BJ (cell line): ENCODE measurements at places on chromosomes 3 and 15.

GRCh38 chr15:37076543-37076942 is 23.8 kb downstream of the MEIS2 start:
- peak; percentile 15 for DNase-seq

DNA sequence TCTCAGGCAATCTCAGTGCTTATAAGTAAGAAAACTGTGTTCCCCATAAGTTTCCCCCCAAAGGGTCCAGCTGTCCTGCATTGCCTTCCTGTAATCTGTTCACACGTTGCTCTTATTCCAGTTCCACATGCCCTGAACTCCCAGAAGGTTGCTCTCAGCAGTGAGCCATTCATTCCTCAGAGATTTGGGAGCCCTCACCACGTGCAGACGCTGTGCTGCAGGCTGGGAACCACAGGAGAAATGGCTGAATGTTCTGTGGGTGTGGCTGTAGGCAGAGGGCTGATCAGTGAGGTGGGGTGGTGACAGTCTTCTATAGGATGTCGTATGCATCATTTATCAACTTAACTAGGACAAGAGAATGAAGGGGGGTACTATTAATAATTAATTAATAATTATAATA is 3.3 kb upstream of the THSD4 start:
- no peak for DNase-seq

DNA sequence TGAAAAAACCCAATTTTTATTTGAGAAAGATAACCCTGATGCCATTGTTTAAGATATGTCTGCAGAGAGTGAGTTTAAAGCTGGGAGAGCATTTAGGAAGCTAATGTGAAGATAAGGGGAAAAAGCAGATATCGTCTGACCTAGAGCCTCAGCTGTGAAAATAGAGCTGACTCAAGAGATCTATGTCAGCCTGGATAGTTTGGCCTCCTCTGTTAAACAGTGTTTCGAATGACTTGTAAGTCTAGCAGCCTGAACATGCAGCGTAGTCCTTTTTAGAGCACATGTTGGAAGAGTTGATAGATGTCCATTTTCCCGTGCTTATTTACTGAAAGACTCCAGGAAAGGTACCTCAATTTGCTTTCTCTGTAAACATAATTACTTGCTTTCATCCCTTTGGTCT is 48.1 kb downstream of the ALCAM start:
- DNase-seq = no peak

DNA sequence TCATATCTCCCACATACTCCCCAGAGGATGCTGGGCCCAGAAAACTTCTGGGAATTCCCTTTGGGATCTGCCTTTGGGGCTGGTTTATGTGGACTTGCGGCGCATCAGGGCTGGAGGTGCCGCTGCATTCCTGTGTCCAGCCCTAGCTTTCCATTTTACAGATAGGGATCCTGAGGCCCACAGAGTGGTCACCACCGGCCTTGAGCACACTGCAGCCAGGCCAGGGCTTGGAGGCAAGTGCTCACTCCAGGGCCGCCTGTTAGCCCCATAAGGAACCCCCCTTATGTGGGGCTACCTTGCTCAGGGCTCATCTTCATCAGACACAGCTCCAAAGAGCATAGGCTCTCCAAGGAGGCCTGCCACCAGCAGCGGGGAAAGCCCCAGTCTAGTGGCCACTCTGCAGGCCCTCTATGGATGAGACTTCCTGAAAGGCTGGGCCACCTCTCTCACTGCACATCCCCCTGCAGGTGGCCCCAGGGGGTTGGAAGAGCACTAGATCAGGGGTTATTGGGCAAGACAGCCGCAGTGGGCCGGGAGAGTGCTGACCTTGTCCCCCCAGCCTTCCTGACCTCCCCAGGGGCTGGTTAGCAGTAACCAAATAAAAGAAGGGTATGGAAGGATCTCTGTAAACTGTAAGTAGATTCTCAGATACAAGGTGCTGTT is 9.2 kb upstream of the ATP2B2 start:
- no peak for DNase-seq

GRCh38 chr15:60635507-60636352 is 156.8 kb upstream of the ICE2 start:
- DNase-seq = no peak

DNA sequence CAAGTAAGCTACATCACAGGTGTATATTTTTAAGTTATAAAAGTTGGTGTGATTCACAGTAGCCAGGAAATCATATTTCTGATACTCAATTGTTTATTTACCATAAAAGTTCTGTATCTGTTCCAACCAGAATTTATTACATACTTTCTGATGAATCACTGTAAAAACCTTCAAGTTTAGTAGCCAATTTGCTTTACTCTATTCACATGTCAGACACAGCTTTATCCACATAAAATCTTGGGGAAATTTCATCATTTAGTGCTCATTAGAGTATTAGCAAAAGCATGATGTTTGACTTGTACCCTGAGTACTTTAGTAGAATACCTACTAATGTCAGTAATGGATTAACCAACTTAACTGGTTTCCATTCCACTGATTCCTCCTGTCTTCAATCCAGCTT is 249.8 kb downstream of the POLQ start:
- DNase-seq = no peak

DNA sequence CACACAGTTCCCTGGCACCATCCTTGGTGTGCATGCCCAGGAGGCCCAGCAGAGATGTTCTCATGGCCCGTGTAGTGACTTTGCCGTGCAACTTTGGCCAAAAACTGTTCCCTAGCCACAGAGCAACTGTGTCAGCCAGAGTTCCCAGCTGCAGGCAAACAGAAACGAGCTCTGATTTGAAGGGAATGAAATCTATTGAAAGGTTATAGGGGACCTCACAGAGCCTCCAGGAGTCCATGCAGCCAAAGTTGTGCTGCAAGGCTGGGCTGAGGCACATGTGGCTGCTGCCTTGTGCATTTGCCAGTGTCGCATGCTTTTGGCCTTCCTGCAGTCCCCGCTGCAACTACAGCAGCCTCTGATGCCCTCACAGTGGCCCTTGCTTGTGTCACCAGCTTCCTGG is 70.5 kb downstream of the PLXNA1 start:
- DNase-seq = no peak

DNA sequence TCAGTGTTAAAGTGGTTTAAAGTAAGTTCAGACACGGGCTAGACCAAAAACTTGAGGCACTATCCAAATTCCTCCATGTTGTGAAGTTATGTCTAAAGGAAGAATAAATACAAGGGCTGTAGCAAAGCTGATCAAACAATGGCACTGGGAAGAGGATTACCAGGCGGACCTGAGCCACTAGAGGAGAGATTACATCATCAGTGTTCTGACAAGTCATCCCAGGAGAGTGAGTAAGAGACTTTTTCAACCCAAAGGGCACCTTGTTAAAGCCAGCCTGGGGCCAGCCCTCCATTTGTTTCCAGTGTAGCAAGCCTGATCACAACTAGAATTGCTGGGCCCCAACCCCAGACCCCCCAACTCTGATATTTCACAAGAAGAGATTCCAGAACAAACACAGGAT is 166.9 kb downstream of the DCLK3 start:
- DNase-seq = no peak

DNA sequence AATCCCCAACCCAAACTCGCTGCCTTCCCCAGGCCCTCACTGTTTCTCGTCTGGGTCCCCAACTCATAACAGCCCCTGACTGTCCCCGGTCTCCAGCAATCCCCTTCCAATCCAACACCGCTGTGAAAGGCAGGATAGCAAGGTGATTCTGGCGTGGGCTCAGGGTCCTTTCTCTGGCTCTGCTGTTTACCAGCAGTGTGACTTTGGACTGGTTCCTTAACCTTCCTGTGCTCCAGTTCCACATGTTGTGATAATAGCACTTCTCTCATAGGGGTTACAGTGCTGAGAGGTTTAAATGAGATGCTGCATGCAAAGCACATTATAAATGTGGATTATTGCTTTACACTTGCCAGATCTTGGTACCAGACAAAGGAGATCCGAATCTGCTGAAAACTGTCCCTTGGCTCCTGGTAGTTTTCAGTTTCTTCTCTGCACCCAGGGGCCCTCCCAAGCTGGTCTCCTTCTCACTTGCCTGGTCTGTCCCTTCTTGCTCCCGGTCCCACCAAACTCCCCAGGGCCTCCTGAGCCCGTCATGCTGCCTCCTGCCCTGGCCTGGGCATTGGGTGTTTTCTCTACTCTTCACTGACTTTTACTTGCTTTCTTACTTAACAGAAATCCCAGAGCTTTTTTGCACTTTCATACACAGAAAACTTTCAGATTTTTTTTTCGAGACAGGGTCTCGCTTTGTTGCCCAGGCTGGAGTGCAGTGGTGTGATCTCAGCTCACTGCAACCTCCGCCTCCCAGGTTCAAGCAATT is 26.8 kb upstream of the CYP11A1 start:
- no peak for DNase-seq

DNA sequence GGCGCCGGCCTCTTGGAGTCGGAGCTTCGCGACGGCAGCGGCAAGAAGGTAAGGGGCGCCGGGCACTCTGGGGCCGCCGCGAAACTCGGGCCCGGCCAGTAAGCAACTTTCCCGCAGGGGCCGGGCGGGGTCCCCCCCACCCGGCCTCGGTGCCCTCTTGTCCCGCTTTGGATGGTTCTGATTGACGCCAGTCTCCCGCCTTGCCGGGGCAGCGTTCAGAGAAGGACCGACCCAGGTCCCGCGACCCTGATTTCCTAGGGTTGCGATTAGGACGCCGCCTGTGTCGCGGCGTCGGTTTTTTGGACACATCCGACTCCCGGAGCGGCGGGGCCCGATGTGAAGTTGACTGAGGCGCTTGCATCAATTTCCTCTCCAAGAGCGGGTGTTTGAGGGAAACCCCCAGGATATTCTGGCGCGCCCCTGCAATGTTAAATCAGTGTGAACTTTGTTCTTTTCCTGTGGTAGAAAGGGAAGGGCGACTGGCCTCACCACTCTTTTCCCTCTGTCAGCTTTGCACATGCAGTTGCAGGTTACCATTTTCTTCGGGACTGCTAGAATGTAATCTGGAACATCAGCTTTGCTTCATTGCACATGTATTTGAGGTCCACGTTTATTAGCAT is 755 bp downstream of the PDE8A start:
- DNase-seq = no peak

DNA sequence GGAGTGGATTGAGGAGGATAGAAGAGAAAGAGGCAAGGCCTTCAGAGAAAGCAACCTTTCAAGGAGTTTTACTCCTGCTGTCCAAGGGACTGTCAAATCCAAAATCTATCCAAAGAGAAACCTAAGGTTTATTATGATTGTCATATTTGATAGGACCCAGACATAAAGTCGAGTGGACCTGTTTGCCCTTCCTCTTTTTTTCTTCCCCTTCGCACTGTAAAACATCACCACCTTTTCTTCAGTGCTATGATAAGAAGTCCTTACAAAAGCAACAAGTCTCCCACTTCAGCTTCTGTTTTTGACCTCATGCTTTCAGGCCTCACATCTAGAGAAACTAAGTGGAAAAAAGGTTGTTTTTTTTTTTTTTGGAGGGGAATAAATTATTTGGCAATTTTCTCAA is 73.0 kb downstream of the TRPC1 start:
- no peak for DNase-seq

DNA sequence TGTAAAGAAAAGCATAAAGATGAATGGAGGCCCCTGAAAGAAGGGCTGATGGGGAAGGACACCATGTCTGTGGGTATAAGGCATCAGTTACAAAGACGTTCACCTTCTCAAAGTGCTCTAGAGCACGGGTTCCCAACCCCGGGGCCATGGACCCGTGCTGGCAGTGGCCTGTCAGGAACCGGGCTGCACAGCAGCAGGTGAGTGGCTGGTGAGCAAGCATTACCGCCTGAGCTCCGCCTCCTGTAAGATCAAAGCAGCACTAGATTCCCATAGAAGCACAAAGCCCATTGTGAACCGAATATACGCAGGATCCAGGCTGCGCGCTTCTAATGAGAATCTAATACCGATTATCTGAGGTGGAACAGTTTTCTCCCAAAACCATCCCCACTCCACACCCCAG is 25.7 kb downstream of the MYO1E start:
- no peak for DNase-seq

GRCh38 chr3:58026598-58026997 is 18.4 kb downstream of the FLNB start:
- DNase-seq = no peak

DNA sequence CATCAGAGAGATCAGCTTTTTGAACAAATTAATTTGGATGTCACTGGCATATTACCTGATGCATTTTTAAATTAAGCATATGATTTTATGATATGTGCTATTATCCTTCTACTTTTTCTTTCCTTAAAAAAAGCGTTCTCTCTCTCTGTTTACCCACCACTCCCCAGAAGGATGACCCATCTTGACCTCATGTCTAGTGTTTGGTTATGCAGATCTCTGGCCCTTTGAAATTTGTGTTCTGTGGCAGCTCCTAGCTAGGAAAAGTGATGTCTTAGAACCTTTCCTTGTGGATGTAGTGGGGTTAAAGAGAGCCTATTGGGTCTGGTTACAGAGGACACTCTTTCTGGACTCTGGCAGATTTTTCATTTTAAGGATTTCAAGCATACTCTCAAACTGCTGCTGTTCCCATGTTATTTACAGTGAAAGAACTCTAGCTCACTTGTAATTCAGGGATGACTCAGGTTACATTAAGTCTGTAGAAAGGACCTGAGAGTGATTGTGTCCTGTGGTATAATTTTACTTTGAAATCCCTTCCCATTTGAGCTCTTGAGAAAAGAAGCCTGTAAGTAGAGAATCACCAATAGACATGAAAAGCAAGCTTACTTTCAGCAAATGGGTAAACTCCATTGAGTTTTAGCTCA is 23.8 kb downstream of the ARHGEF26 start:
- no peak for DNase-seq

GRCh38 chr3:122907471-122907870 is 112.6 kb downstream of the SLC49A4 start:
- no peak for DNase-seq

DNA sequence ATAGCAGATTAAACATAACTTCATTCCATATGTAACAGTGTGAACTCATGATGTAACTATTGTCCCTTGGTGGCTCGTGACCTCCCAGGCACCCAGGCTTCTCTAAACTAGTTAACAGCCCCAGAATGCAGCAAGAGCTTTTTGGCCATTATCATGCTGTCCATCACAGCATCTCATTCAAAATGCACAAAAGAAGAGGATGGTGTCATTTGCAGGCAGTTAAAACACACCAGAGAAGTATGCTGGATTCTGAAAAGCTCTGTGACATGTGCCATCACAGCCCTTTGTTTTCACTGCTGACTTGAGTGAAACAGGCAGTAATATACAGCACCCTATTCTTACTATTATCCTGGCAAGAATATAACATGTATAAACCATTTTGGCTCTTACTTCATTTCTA is 117.6 kb upstream of the CHMP2B start:
- no peak for DNase-seq

DNA sequence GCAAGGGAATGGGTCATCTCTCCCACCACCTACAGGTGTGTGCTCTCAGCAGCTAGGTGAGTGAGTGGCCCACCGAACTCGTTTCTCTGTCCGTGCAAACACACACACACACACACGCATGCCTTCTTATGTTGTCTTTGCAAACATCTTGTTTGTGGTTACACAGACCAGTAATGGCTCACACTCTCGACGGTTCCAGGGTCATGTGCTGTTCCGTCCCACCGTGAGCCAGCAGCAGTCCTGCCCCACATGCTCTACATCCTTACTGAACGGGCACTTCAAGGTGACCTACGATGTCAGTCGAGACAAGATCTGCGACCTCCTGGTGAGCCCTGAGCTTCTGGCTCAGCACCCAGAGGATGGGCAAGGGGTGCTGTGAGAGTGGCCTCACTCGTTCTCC is 4.3 kb downstream of the ITIH1 start:
- no peak for DNase-seq

GRCh38 chr3:100609305-100609704 is at the start of gene ADGRG7:
TSS of gene ADGRG7 (plus strand) at chr3:100609601. CDS start at chr3:100609857, 256 bp downstream.
- no peak for DNase-seq
